Activated CD4-positive, CD25-positive, alpha-beta regulatory T cell treated with anti-CD3 and anti-CD28 coated beads, Interleukin-2, amount 50 U/mL, for 72 hours (primary cell): ENCODE measurements at places on chromosomes 2 and 18.

GRCh38 chr18:26771524-26771923 is 94.0 kb downstream of the AQP4 start:
- no peak for DNase-seq

GRCh38 chr2:58054264-58054663 is 7.7 kb downstream of the VRK2 start:
- no peak for DNase-seq

DNA sequence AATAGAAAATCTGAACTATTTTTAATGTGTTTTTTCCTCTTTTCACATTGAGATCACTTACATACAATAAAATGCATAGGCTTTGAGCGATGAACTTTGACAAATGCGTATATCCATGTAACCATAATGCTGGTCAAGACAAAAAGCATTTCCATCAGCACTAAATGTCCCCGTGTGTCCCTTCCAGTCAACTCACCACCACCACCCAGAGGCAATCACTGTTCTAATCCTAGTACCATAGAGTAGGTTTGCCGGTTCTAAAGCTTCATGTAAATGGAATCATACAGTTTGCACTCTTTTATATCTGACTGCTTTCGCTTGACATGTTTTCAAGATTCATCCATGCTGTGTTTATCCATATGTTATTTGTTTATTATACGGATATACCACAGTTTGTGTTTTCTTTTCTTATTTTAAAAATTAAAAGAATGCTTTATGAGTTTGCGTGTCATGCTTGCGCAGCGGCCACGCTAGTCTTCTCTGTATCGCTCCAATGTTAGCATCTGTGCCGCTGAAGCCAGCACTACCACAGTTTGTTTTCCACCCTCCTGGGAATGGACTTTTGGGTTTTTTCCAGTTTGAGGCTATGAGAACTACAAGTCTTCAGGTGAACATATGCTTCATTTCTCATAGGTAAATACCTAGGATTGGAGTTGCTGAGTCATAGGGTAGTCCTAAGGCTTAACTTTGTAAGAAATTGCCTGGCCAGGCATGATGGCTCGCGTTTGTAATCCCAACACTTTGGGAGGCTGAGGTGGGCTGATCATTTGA is 197.5 kb upstream of the CHAC2 start:
- no peak for DNase-seq

GRCh38 chr2:157194844-157195243 is 62.7 kb upstream of the GALNT5 start:
- DNase-seq = no peak

- no peak for DNase-seq
Measured at GRCh38 chr2:222769941-222770340, 90.9 kb upstream of the ACSL3 start.

GRCh38 chr2:99436874-99437273 is 52.9 kb downstream of the REV1 start:
- DNase-seq = no peak

DNA sequence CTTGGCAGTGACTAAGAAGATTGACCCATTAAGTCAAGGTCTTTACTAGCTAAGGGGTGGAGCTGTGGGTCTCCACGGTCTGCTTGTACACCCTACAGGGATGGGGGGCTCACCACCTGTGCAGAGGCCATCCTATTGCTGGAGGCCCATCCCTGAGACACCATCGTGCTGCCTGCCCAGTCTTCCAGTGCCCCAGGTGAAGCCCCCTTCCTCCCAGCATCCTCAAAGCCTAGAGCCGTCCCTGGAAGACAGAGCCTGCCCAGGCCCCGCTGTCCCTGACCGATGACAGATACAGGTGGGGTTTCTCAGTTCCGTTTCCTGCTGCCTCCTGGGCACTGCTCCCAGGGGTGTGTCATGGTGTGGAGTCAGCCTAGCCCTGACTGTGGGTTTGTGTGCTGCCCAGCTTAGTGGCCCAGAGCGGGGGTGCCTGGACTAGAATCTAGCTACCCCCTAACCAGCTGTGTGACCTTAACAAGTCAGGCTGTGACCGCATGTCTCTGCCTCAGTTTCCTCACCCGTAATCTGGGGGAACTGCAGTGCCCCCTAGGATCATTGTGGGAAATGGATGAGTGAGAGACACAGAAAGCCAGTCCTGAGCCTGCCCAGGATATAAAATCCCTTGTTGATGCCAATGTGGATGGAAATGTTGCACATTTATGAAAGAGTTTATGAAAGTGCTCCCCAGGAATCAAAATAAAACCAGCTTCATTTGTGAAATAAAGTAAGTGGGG is 2.0 kb downstream of the OTOS start:
- no peak for DNase-seq

- no peak for DNase-seq
Measured at GRCh38 chr18:33840212-33840593, 262.2 kb downstream of the ASXL3 start.

GRCh38 chr2:64288321-64289193 is 144.3 kb upstream of the PELI1 start:
- DNase-seq = no peak

GRCh38 chr18:21557607-21558253 is 42.8 kb downstream of the ESCO1 start:
- DNase-seq = no peak

DNA sequence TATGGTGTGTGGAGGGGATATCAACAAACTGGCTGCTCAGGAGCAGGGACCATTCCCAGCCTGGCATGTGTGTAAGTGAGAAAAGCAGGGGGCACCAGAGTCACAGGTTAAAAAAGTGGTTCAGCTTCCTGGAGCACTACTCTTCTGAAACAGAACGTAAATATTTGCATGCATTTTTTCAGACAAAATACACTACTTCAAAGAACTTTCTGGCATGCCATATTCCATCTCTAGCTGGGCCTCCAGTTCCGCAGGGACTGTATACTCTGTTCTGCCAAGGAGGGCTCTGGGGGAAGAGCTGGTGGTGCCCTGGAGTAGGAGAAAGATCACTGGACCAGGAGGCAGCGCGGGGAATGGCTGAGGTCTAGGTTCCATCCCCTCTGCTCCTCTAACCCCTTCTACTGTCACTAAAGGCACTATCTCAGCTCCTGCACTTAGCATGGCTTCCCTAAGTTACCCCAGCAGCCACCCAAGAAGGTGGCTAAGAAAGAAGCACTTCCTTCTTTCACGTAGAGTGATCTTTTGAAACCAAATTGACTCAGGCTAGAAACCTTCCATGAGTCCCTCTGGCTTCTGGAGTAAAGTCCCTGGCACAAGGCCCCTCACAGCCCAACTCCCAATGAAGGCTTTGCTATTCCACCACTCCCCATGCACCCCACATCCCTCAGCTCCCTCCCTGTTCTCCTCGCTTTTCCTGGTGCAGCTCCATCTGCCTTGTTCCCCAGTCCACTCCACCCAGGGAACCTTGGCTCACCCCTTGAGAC is 57.6 kb upstream of the CABLES1 start:
- no peak for DNase-seq

DNA sequence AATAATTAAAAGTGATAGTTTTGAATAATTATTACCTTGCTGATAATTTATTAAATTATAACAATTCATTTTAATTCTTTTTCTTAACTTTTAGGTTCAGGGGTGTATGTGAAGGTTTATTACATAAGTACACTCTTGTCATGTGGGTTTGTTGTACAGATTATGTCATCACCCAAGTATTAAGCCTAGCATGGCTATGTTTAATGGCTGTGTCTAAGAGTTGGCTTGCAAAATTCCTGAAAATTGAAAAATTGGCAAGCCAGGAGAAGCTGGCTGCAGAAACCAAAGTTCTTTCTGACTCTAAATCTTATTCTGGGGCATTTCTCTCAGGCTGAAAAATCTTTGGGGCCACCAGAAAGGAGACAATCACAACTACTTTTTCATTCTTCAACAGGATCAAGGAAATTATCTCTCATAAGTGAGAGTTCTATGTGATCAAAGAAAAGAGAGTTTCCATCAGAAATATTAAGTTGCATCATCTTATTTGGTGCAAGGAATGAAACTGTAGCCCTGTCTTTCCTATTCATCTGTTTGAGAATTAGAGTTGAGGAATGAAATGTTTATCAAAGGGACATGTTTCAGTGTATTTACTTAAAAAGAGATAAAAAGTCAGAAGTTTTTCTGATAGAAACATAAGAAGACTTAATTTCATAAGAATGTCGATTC is 412.1 kb upstream of the CDH2 start:
- no peak for DNase-seq

DNA sequence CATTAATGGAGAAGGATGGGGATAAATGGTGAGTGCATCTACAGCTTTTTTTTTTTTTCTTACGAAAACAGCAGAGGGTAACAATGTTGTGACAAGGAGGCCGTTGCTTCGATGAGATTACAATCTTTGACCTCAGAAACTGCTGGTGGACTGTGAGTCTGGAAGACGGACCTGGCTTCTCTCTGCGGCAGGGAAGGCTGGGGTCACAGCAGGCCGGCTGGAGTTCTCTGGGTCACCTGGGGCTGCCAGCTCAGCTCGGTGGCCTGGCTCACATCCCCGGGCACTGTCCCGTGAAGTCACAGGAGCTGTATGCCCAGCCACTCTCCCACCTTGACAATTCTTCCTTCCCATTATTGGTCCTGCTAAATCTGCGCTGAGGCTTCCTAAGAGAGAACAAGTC is 160.8 kb downstream of the ACKR3 start:
- DNase-seq = no peak

DNA sequence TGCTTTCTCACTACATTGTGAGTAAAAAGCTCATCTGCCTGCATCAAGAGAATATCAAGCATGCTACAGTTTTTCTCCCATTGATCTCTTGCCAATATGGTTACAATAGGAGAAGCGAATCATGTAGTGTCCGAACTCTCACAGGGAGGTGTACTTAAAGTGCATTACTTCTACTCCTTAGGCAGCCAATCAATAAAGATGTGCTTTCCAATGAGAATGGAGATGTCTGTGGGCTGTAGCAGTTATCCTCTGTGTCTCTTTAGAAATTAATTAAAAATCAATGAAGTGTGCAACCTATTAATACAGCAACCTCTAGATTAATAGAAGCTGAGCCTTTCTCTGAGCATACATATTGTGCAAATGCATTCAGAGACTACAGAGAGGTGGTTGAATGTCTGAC is 883.7 kb downstream of the CPS1 start:
- no peak for DNase-seq

- no peak for DNase-seq
Measured at GRCh38 chr2:48272199-48272598, 257.8 kb upstream of the STON1 start.

GRCh38 chr2:33509908-33510585 is 33.6 kb downstream of the RASGRP3 start:
- DNase-seq = no peak

DNA sequence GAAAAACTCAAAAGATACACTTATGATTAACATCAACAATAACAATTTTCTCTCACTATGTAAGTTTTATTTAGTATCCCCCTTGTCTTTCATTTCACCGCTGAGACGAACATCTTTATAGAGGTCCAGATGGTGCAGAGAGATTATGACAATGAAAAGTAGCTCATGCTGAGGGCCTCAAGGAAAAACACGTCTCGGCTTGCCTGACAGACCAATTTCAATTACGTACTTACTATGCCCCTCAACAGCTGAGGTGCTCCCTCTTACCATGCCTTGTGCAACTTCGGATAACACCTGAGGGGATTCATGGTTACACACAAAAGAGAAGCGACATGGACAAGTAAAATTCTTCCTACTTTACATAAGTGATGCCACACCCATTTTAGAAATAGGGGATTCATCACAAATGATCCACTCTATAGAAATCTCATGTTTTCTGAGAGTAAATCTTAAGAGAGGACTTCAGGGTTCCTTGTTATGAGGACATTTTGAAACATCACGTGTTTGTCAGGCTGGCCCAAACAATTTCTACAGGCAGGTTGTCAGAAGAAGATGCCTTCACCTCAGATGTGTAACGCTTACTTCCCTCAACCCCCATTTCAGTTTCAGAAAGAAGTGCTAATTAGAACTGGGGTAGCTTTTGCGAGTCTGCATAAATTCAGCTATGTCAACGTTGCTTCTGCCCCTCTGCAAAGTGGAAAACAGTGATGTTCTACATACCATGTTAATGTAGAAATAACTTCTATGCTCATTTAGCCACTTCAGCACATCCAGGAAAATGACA is 191.4 kb downstream of the NRXN1 start:
- DNase-seq = no peak

DNA sequence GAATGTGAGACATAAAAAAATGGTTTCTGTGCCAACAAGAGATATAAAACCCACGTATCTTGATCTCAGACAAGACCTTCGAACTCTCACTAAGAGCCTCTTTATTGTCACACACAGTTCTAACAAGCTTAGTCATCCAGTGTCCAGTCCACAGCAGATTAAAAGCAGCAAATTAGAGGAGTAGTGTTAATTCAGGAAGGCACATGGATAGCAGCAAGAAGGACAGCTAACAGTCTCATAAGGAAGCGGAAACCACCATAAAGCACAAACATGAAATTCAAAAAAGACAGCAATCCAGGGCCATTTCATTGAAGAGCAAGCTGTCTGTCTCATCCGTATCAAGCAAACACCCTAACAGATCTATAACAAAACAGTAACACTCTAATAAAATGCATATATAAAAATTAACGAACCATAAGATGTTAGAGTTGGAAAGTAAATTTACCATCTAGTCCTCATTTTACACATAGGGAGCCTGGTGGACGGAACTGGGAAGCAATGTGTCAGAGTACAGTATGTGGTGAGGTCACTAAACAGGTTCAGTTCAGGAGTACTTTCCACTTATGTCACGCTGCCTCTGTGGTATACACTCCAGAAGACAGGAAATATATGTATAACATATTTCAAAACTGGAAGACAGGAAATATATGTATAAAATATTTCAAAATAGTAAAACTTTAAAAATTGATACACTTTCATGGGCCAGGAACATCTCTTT is 18.3 kb downstream of the AAK1 start:
- DNase-seq = no peak

- no peak for DNase-seq
Measured at GRCh38 chr2:70779911-70780545, 10.4 kb downstream of the FIGLA start.

- no peak for DNase-seq
Measured at GRCh38 chr2:133892352-133892913, 324.2 kb upstream of the NCKAP5 start.

DNA sequence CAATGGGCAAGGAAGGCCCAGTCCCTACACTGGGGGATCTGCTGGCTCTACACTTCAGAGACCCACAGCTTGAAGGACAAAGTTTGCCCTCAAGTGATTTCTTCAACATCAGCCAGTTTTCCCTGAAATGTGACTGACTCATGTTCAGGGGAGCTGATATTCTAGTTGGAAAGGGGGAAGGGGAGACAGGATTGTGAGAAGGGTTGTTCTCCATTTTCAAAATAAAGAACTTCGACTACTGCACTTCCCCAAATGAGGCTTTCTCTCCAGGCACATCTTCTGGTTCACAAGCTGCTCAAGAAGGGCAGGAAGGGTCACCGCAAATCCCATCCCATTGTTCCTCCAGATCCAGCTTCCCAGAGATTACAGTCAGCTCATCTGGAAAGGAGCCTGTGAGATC is 117.6 kb downstream of the BCL2L11 start:
- no peak for DNase-seq
